Astrocyte of the spinal cord (primary cell): ENCODE measurements at places on chromosomes 5 and 9.

DNA sequence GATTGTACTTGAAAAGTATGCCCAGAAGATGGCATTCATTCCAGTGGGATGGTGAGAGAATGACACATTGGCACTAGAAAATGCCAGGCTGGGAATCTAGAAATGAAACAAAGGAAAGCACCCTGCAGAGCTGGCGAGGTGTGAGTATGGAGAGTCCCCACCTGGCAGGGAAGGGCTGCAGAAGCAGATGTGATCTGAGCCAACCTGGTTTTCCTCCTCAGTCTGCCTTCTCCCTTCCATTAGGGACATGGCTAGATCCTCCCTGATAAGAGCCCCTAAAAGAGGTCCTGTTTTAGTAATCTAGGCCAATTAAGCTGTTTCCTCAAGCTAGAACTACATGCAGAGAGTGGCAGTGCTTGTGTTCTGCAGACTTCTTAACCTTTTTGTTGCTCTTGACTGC lies 24.7 kb upstream of the TNFSF15 start:
- no peak for DNase-seq

- DNase-seq = peak; percentile 83
Measured at GRCh38 chr9:70080481-70081119, 37.0 kb downstream of the MAMDC2 start.

DNA sequence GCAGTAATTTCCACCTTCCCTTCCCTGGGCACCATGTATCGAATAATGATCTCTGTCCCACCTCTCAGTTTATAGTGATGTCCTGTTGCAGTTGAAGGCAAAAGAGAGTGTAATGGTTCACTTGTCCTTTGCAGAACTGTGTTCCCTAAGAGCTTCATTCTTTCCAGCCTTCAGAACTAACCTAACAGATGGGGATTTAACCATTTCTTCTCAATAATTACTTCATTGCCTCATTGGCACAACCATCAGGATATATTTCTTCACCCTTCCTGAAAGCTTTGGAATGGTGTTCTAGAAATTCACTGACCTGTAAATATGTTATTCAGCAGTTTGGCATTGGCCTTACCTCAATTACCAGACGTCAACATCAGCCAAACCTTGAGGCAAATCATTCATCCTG lies 83.9 kb upstream of the PRRC1 start:
- DNase-seq = no peak

DNA sequence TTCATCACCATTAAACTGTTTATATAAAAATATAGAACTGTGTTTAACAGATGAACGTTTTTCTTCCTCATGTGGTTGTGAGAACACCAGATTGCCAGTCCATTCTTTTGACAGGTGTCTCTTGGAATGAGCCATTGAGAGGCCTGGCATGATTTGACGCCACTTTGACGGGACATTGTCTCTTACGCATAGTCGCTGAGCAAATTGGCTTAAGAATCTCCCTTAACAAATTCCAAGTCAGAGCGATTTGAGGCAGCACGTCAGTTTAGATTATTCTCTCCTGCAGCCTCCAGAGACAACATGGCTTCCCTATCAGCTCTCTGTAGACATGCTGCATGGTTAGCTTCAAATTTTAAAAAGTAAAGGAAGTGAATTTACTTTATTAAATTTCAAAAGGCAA lies 510.7 kb upstream of the ACO1 start:
- no peak for DNase-seq

- no peak for DNase-seq
Measured at GRCh38 chr5:134527961-134528424, 2.5 kb downstream of the JADE2 start.

GRCh38 chr5:181058786-181059296 lies 18.8 kb downstream of the BTNL9 start:
- DNase-seq = no peak

- DNase-seq = peak; percentile 67
Measured at GRCh38 chr5:6732634-6733410, 19.6 kb downstream of the TENT4A start.

GRCh38 chr9:113658545-113658895 lies 195.0 kb downstream of the RGS3 start:
- no peak for DNase-seq

DNA sequence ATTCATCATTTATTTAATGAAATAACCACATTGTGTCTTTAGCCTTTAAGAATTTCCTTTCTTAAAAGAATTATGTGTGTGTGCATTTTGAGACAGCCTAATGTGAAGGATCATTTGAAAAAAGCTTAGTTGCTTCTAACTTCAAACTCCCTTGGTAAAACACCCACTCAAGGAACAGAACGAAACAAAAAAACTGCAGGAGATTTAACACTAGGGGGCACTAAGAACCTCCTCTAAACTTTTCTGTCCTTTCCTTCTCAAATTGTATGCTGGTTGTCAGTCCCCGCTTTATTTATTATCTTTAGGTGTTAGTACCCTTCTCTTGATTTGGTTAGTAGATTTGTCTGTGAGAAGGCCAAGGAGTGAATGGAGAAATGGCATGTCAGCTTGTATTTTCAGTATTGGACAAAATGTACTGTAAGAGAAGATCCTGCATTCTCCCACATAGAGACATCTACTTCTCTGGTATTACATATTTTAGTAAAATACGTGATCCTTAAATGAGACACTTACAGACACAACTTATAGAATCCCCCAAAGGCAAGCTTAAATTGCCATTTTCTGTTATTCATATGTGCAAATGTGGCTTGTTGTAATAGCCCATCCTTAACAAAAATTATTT lies 229.7 kb downstream of the MRPS30 start:
- DNase-seq = peak; percentile 40

- DNase-seq = peak; percentile 3
Measured at GRCh38 chr9:81969971-81970370, 18.6 kb upstream of the SPATA31D1 start.

DNA sequence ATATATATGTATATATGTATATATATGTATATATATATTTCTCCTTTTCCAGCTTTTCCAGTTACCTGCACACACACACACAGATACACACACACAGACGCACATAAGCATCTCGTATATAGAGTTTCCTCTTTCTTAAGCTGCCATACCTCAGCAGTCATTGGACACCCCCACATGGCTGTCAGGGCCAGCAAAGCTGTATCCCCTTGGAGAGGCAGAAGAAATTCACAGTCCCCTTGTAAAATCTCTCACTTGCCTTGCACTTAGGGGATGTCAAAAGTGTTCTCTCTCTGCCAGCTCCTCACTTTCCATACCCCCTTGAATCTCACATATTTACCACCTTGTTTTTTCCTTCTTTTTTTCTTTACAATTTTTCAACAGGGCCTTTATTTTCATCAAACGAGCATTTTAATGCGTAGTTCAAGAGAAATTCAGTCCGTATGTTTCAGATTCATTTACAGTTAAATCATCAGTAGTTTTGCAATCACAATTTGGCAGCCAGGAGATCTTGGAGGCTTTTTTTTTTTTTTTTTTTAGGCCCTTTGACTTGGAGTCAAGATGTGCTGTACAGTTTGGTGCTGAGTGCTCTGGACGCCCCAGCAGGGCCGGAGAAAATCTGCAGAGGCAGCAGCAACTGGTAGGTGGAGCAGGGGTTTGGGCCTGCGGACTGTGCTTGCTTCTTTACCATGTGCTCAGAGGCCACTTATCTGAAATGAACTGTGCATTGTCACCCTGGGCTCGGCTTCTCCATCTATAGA lies 244.9 kb upstream of the KLF4 start:
- peak; percentile 50 for DNase-seq

DNA sequence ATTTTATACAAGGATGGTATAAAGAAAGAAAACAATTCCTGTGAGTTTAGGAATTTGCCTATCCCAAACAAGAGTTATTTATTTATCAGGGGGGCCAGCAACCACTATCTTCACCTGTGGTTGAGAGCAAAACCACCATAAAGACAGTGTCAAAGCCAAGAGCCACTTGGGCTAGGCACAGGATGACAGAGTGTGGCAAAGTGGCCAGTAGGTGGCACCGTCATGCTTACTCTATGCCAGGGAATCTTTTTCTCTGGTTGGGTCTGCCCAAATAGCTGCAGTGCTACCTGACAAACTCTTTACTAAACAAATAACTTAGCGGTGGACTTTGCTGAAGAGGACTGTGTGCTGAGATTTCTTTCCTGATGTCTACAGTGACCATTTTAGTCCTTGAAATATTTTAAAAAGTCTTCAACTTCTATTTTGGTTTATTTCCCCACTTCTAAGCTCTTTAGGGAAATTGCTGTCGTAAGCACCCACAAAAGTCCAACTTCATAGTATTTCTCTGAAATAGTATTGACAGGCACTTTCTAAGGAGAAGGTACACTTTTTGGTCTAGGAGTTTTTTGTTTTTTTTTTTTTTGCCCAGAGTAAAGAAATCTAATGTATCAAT lies 285.0 kb downstream of the RFX3 start:
- DNase-seq = peak; percentile 61

- DNase-seq = no peak
Measured at GRCh38 chr9:36676778-36677485, 104.2 kb downstream of the MELK start.

GRCh38 chr5:113024076-113024697 lies 47.6 kb downstream of the DCP2 start:
- DNase-seq = no peak

GRCh38 chr9:97470076-97470475 lies 31.4 kb upstream of the TMOD1 start:
- DNase-seq = no peak

DNA sequence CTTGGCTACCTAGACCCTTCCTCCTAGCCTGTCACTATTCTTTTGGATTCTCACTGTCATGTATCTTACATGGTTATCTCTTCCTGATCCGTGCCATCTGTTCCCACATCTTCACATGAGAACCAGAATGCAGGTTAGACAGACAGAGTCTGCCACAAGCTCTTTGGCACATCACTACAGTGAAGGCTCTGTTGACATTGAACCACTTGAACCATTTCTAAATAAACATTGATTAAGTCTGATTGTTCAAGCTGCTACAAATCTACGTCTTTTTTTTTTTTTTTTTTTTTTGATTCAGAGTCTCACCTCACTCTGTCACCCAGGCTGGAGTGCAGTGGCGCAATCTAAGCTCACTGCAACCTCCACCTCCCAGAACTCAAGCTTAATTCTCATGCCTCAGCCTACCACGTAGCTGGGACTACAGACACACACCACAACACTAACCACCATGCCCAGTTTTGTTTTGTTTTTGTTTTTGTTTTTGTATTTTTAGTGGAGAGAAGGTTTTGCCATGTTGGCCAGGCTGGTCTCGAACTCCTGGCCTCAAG lies 85.1 kb upstream of the LRRTM2 start:
- no peak for DNase-seq

- DNase-seq = peak; percentile 65
Measured at GRCh38 chr9:136567651-136568287, 21.9 kb upstream of the NOTCH1 start.

DNA sequence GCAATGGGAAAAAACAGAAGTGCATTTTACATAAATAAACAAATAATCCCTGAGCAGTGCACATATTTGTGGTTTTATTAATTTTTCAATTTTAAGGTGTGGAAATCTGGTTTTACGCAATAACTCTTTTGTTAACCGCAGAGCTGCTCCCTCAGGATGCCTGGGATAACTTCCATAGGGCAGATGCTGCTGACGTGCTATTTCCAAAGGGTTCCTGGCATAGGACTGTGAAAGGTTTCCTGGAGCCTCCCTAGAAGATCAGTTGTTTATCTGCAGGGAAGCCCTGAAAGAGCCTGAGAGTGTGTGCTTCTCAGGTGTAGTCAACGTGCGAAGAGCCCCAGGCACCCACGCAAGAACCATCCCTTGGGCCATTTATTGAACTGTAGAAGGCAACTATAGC lies 443.5 kb downstream of the PLK2 start:
- DNase-seq = no peak

DNA sequence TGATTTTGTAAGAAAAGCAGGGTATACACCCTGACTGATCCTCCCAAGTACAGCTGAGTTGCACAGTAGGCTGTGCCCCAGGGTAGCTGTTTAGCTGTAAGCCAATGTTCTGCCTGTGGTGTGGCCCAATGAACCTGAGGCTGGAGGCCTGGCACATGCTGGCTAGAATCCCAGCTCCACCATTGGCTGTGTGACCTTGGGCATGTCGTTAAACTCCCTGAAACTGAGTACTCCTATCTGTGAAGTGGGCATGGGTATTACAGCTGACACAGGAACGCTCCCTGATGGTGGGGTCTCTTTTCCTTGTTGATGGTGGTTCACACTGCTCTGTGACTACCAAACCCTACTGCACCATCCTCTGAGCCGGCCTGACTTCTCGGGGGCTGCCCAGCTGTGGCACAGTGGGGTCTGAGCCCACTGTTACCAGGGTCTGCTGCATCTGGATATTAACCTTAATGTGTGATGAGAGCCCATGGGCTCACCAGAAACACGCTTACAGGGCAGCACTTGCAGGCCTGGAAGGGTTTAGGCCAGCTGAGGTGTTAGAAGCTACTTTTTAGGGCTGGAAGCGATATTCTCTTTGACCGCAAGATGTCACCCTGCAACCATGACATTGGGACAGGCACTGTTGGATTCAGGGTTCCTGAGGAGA lies 7.0 kb upstream of the GADD45G start:
- DNase-seq = peak; percentile 54

DNA sequence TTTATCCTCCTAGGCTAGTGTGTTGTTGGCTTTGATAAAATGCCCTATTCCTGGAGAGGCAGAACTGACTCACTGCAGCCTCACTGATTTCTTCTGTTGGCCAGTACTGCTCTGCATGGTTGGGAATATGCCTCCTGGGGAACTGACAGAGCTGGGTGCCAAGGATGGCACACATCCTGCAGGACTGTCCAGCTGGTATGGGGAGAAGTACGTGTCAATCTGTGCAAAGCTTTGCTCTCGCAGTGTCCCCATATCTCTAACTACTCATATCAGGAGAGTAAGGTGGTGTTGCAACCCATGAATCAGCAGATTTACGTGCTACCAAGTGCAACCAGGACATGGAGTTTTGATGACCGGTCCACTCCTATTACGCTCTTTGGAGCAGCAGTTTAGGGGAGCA lies 74.7 kb downstream of the TEK start:
- DNase-seq = no peak

DNA sequence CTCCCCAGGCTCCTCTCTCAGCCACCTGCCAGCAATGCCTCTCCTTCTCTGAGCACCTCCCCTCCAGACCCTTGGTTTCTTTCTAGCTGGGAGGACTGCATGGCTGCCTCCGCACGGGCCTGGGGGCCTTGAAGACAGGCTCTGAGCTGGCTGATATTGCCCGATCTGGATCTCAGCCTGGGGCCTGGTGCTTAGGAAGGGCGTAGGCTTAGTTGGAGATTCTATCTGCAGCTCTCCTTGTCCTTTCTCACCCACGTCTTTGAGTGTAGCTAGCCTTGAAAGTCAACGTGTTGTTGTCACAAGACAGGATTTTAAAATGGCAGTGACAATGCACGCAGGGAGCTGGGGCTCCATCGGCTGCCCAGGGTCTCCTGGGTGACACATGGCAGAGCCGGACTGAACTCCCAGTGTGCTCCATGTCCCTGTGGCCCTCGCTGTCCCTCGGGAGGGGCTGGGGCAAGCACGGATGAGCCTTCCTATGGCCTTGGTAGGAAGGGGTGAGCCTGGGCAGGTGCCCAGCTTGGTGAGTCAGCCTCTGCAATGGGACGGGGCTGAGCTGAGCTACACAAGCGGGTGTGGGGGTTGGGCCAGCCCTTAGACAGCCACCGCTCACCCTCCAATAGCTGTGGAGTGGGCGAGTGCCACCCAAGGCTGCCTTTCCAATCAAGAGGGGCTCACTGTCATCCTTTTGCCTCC lies 9.4 kb downstream of the ADAMTSL2 start:
- no peak for DNase-seq

- DNase-seq = no peak
Measured at GRCh38 chr9:98321269-98321668, 65.8 kb upstream of the TBC1D2 start.

GRCh38 chr5:91495699-91496098 lies 112.6 kb upstream of the ARRDC3 start:
- DNase-seq = no peak
